ENCODE measurements at places on chromosomes 6 and 20.

DNA sequence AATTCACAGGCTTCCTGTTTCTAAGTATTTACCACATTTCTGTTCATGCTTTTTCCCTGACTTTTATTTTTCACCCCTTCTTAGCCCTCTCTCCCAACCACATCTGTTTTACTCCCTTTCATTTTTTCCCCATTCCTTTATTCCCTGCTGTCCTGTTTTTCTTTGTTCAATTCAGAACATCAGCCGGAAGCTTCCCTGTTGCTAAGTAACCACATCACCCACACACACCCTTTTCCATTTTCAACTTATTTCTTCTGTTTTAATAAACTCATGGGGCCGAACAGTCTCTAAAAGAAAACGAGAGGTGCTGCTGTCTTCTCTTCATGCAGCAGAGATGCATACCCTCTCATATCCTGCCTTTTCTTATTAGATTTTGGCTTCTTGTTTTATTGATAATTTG, 53.5 kb upstream of the CEP85L start:
- DNase-seq, result no peak

GRCh38 chr6:75217193-75217592, 11.3 kb upstream of the COL12A1 start:
- no peak for DNase-seq

GRCh38 chr20:3973705-3974104, 41.7 kb downstream of the RNF24 start:
- no peak for DNase-seq

DNA sequence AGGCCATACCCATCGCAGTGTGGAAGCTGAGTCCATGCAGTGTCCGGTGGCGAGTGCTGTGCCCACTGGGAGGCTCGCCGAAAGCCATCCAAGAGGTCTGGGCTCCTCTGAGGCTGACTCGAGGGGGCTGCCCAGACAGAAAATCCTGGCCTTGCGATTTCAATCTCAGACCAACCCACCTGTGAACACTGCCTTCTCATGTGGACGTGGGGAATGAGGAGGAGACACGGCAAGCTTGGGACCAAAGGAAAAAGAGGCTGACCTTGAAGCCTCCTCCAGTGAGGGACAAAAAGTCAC, 157.2 kb upstream of the AFDN start:
- DNase-seq, result no peak

- DNase-seq, result no peak
Observed at GRCh38 chr6:93555292-93555691, 135.9 kb upstream of the EPHA7 start.

GRCh38 chr6:156954816-156955215, 177.6 kb downstream of the ARID1B start:
- DNase-seq, result no peak

DNA sequence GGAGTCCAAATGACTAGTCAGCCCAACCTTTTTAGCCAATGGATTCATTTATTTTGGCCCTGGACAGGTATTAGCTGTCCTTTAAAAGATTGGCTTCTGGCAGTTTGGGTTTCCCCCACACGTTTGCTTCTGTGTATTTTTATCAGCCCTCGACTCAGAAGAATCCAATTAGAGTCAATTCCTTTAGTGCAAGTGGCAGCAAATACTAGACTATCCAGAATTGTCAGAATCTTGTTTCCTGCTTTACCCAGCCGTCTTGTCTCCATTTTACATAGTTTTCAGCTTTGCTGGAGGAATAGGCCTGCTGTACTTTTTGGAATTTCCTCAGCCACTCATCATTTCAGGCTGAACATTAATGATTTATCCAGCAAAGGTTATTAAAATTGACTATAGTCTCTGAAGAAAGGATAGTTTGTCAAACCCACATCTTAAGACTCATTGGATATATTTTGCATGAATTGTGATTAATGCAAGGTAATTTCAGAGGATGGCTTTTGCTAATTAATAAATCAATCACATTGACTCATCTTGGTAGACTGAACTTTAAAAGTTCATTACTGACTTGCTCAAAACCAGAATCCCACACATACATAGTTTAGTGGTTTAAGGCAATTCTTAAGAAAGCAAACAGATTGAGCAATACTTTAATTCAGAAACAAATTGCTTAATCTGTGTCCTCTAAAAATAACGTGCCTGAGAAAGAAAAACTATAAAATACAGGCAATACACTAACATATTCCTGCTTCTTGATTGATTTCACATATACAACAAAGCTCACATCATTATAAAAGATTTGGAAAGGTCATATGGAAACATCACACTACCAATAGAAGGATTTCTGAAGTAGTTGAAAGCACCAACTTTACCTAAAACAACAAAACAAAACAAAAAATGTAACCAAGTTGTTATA, 62.9 kb upstream of the ZNF217 start:
- DNase-seq, result peak; percentile 47

DNA sequence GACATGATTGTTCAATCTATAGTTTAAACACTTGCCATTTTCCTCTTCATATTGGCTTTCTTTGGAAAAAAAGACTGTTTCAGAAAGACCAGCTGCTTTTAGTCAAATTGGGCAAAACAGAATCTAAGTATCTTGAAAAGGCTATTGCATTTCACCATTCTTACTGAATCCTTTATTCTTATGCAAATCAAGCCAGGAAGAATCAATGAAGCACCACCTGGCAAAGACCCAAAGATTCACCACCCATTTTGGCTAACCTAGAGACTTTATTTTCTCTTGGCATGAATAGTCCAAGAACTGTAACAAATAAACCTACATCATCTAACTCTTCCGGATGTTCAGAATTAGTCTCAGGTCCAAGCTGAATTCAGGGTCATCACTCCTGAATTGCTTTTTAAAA, 71.3 kb upstream of the EYA4 start:
- no peak for DNase-seq

DNA sequence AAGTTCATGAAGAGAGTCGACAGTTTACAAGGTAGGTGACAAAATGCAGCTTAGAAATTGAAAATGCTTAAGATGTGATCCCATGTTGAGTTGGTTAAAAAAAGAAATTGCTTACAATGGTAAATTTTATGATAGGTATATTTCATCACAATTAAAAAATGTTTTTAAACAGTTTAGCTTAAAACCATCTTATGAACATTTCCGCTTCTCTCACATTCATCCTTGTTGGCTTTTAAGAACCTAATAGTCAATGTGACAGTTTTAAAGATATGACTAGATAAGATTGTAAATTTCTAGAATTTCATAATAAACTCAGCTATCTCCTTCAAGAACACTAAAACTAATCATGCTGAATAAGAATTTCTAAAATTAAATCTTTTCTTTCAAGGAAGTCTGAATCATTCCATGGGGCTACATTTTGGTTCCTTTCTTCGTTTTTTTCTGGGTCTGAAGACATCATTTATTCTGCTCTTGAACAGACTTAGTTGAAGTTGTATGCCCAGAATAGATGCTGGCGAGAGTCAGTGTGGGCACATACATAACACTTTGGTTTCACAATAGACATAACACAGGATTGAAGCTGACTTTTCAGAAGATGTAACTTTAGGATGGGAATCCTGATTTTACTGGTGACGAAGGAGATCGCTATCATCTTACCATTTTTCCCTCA, 35.9 kb upstream of the LTV1 start:
- no peak for DNase-seq

- DNase-seq, result no peak
Observed at GRCh38 chr6:95959261-95959660, 56.5 kb upstream of the FUT9 start.

GRCh38 chr20:34475979-34476736, 40.1 kb upstream of the DYNLRB1 start:
- peak; percentile 23 for DNase-seq

DNA sequence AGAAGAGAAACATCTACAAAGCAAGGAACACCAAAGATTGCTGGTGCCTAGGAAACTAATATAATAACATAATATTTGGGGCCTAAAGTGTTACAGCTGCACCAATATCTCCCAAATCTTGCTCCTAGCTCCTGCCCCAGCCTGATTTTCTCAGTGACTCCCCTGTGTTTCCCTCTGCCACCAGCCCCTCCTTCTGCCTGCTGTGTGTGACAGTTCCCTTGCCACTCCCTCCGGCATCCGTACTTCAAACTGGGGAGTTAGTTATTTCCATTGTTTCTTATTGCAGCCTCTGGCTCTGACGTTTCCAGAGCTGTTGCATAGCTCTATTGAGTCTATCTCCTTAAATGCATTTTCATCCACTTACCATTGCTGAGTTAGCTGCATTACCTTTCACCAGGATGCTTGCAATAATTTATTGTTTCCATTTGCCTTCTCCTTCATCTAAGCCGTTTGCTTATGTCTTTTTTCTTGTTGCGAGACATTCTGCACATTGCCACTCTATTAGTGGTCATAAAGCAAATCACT, 43.1 kb downstream of the ESR1 start:
- DNase-seq, result no peak

DNA sequence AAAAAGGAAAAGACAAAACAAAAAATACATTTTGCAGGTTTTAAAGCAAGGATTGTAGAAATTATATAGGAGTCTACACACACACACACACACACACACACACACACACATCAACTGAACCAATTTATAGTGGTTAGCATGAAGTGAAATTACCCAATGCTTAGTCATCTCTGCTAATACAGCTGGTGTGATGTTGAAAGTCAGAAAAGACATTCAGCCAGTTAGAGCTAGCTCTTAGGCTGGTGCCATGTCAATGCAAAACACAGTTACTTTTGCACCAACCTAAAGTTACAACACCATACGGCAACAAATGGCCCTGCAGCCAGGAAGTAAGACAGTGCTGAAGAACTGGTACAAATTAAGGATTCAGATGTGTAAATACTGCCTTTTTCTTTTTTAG, 15.2 kb downstream of the FAM210B start:
- DNase-seq, result peak; percentile 47

- no peak for DNase-seq
Observed at GRCh38 chr6:146041282-146041681, 12.4 kb downstream of the GRM1 start.

DNA sequence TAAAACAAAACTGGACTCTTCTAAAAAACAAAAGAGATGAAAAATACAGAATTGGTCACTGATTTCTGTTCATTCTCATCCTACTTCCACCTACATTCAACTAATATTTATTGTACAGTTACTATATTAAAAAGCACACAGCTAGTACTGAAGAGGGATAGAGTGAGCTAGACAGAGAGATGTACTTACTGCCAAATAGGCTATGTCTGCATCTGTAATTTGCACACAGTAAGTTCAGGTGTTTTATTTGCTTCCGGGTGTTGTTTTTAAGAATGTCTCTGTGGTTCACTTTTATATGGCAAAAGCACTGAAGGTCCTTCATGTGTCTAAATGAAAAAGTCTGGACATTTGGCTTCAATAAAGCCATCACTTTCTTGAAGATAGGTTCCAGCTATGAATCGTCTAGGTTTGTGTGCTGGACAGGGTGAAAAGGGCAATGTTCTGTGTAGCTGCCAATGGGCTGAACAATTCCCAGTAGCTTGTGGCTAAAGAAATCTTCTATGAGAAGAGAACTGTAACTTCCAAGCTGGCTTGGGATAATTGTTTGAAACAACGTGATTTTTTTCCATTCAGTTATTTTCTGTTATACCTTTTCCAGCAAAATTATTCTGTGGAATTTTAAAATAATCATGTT, 47.3 kb downstream of the EPB41L2 start:
- DNase-seq, result no peak

DNA sequence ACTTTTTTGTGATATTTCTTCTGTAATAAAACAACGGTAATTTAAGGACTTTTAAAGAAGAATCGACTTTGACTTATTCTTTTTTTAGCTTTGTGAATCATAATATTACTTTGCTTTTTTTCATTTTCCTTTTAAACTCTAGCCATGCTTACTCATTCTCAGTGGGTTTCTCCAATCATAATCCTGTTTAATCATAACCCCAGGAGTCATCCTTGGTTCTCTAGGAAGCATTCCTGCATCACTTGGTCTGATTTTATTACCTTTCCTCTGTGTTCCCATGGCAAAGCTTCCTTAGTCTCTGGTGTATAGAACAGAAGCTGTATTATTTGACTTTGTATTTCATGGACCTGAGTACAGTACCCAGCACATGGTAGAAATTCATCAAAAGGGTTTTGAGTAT, 223.5 kb downstream of the CDKAL1 start:
- no peak for DNase-seq

- DNase-seq, result peak; percentile 57
Observed at GRCh38 chr6:157667211-157668008, 155.6 kb upstream of the SNX9 start.

DNA sequence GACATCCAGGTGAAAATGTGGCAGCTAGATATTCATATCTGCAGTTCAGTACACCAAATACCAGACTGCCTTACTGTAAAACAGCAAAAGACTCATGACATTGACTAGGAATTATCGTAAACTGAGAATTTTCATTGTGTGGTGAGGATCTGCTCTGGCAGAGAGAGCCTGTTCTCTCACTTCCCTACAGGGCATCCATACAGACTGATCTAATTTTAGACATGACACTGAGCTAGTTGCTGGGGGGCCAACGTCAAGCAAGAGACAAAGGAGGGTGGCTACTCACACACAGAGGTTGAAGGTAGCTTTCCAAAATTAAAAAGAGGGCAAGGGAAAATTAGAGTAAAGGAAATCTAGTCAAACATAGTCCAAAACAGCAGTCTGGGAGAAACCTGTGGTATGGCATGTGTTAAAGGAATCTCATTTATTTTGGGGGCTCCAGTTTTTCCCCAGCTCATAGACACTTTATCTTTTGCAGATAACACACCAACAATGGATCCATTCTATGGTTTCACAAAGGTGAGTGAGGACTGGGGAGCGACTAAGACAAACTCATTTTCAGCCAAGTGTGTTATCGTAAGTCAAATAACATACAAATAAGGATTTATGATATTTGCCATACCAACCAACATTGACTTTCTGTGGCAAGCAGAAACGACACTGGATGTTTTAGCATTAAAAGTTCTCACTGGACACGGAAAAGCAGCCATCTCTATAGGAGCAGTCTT, 36.6 kb upstream of the NHSL1 start:
- no peak for DNase-seq

GRCh38 chr6:7528565-7528964, 12.9 kb upstream of the DSP start:
- DNase-seq, result no peak
